ENCODE measurements at places on chromosomes 2 and 18.

DNA sequence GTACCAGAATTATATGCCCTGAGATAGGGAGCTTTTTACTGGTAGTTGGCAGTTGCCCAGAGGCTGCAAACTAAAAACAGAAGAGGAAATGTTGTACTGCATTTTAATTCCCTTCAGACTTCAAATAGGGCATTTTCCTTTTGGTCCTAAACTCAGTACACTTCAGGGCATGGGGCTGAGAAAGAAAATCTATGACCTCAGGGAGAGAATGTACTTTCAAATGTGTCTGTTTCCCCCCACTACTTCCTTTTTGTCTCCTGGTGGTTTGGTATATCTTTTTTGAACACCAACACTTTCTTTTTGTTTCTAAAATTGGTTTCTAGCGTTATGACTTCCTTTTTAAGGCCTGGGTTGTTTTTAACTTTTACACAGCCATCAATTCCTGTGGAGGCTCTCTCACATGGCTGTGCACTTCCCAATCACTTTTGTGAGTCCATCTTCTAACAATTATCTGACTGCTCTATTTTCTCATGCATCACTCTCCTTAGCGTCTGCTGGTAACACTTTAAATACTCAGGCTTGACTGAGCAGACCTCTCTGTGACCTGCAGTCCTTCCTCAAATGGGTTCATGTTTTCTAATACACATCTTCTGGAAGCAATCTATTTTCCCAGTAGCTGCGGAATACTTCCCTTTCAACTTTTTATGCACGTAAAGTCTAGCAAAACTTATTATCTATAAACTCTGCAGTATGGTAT is 596.0 kb downstream of the LRP1B start:
- DNase-seq, result no peak

DNA sequence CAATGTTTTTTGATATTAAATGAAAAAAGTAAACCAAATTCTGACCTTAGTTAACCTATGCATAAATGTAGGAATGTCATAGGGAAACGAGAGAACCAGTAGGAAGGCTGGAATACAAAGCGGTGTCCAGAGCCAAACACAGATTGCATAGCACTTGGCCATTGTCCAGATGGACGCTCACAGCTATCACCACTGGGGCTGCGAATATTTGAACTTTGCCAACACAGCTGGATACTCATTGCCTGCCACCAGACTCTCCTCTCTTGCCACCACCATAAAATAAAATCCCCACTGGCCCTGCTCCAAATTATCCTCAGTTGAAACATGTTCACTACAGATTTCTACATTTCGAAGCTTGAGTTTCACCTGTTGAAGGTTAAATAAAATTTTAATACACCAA is 159.3 kb upstream of the GULP1 start:
- no peak for DNase-seq

- DNase-seq, result peak; percentile 72
Measured at GRCh38 chr18:8478166-8478967, 130.9 kb upstream of the RAB12 start.

GRCh38 chr2:18474700-18475099 is 85.8 kb downstream of the RDH14 start:
- no peak for DNase-seq

DNA sequence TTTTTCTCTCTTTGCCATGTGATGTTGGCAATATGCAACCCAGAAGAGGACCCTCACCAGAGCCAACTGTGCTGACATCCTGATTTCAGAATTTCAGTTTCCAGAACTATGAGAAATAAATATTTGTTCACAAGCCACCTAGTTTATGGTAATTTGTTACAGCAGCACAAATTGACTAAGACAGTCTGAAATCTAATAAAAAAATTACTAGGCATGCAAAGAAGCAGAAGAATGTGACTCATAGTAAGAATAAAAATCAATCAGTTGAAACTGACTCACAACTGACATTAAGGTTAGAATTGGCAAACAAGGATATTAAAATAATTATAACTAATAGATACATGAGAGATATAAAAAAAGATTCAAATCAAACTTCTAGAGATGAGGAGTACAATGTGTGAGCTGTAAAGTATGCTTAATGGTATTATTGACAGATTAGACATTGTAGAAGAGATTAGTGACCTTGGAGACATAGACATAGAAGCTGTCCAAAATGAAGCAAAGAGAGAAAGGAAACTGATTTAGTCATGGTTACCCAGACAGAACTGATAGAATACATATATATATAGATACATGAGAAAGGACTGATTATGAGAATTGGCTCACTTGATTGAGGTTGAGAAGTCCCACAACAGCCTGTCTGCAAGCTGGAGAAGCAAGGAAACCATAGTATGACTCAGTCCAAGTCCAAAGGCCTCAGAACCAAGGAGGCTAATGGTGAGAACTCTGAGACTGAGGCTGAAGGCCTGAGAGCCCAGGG is 27.8 kb upstream of the TTC39C start:
- DNase-seq, result no peak

GRCh38 chr2:207468488-207468887 is 61.3 kb upstream of the CREB1 start:
- no peak for DNase-seq

GRCh38 chr2:102591491-102592045 is 27.8 kb upstream of the SLC9A2 start:
- DNase-seq, result no peak

GRCh38 chr2:175004980-175005732 is at the start of gene CHN1:
TSS of gene CHN1 (minus strand) at chr2:175005381. CDS start at chr2:175004912, 469 bp downstream.
- DNase-seq, result peak; percentile 78

GRCh38 chr18:26940744-26941398 is 75.4 kb upstream of the AQP4 start:
- DNase-seq, result no peak

GRCh38 chr2:187982668-187983067 is 309.0 kb upstream of the GULP1 start:
- peak; percentile 91 for DNase-seq

DNA sequence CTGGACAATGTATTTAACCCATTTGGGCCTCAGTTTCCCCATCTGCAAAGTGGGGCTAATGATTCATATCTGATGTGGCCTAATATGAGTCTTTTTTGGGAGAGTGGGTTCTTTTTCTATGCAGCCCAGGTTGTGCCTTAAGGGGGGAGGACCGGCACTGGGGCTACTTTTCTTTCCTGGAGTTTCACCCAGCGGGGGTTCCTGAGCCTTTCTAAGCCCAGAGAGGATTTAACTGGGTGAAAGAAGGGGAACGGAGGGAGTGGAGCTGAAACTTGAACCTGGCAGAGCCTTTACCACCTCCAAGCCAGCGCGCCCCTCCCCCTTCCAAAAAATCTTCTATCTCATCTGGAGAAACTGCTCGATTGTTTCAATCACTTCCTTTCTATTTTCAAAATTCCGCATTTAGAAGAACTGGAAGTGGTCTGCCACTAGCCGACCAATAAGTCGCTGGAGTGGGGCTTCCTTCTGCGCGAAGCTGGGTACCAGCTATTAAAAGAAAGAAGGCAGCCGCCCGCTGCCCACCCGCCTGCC is 205.0 kb upstream of the SMAD2 start:
- DNase-seq, result no peak

Data from SJSA1 (cell line).